Omental fat pad (tissue), 4 donors: ENCODE measurements at places on chromosomes 16 and 17.

DNA sequence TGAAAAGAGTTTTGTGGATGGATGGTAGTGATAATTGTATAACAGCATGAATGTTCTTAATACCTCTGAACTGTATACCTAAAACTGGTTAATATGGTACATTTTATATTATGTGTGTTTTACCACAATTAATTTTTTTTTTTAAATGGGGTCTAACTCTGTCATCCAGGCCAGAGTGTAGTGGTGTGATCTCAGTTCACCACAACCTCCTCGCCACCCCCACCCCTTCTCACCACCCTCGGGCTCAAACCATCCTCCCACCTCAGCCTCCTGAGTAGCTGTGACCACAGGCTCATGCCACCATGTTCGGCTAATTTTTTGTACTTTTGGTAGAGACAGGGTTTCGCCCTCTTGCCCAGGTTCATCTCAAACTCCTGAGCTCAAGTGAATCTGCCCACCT is 123.2 kb downstream of the CDRT15L2 start:
- no peak for DNase-seq

- DNase-seq, result no peak
These were observed 173.7 kb upstream of the HS3ST3A1 start for GRCh38 chr17:13775450-13775849.

DNA sequence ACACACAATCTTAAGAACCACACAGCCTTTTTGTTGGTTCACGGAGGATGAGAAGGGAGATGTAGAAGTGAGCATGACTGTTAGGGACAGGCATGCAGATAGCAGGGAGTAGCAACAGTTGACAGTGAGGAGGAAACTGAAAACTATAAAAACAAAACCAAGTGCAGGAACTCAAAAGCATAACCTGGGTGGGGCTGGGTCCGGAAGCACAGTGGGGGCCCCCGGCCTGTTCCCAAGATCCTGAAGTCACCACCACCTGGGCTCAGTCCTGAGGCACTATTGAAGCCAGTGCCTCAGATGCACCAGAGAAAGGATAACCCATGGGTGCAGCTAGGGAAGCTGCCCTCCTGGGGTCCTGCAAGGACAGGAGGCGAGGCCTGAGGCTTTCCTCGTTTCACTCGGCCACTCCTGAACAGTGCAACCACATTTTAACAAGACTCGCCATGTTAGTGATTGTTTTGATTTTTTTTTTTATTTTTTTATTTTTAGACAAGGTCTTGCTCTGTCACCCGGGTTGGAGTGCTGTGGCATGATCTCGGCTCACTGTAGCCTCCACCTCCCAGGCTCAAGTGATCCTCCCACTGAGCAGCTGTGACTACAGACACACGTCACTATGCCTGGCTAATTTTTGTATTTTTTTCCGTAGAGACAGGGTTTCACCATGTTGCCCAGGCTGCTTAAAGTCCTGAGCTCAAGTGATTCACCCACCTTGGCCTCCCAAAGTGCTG is 27.7 kb upstream of the CBX4 start:
- DNase-seq, result no peak

GRCh38 chr17:79776376-79777119 is 1.4 kb upstream of the CBX2 start:
- no peak for DNase-seq

DNA sequence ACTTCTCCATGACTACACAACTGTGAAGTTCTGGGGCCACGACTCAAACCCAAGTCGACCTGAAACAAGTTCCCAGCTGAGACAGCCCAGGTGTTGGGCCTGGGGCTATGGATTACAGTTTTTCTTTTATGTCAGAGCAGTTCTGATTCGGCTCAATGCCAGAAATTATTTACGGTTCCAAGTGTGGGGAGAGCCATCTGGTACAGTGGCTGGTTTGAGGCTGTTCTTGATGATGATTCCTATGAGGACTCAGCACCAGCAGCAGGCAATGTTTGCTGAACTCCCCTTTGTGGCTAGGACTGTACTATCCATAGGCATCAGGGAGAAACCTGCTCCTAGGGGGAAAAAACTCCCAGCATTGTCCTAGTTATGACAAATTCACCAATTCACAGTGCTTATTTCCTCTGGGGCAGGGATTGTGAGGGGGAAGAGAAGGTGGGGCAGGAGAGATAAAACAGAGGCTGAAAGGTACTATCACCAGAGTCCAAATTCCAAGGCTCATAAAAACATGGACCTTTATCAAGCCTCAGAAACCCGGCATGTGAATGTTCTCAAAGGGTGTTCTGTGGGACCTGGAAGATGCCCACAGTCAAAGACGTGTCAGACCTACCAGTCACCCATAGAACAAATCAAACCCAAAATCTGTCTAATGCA is 18.2 kb upstream of the CMTM4 start:
- DNase-seq, result no peak

GRCh38 chr16:87458424-87458915 is 34.4 kb downstream of the ZCCHC14 start:
- no peak for DNase-seq

- no peak for DNase-seq
These were observed 472 bp downstream of the GALNS start for GRCh38 chr16:88856122-88856827.

DNA sequence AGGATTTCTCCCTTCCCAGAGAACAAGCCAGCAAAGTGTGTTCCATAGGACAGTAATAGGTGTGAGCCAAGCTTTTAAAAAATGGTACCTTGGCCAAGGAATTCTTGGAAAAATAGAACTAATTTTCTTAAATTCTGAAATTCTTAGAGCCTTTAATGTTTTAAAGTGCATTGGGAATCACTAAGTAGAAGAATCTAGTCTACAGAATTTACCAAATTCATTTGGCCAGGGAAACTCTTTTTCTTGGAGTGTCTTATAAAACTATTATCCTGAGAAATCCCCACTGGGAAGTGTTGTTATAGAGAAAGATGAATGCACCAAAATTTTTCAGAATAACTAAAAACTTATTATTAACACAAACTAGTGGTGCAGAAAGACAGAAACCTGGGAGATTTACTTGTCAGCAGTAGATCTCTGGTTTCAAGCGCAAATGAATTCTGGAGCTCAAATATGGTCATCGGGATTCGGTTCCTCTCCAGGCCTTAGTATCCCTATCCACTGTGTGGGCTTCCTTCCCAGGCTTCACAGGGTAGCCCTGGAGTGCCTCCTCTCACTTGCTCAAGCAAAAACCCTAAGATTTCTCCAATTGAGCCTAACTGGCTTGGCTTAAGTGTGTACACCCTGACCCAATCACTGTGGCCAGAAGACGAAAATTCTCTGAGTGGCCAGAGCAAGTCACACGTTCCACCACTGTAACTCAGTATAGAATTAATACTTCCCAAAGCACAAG is 217.8 kb downstream of the CHD9NB start:
- no peak for DNase-seq

- no peak for DNase-seq
These were observed 477.5 kb downstream of the WWOX start for GRCh38 chr16:78576941-78577340.

GRCh38 chr17:38980490-38981217 is 13.5 kb upstream of the FBXO47 start:
- no peak for DNase-seq

GRCh38 chr17:54900457-54901229 is at the start of gene TOM1L1:
TOM1L1 (plus strand) TSS chr17:54900852; CDS start chr17:54900866, 14 bp downstream.
- DNase-seq, result no peak

DNA sequence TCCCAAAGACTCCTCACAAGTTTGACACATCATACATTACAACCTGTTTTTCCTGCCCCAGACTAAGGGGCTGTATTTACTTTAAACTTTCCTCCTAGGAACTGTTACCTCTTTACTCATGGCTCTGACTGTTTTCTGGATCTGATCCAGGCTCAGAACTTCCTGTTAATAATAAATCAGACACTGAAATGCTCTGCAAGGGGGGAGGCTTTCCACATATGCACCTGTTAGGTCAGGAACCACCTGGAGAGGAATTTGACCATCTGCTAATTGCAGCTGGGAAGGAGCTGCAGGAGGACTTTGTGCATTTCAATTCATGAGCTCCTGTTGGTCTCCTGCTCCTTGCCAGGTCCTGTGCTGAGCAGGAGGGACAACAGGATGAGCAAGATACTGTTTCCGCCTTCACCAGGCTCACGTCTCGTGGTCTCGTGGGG is 476.9 kb upstream of the CDH5 start:
- no peak for DNase-seq

- DNase-seq, result no peak
These were observed 6.4 kb downstream of the ZFPM1 start for GRCh38 chr16:88459366-88460073.

- DNase-seq, result no peak
These were observed 3.4 kb downstream of the ALDOA start for GRCh38 chr16:30068750-30069610.

GRCh38 chr17:28112181-28112580 is 69.7 kb downstream of the NLK start:
- DNase-seq, result no peak

DNA sequence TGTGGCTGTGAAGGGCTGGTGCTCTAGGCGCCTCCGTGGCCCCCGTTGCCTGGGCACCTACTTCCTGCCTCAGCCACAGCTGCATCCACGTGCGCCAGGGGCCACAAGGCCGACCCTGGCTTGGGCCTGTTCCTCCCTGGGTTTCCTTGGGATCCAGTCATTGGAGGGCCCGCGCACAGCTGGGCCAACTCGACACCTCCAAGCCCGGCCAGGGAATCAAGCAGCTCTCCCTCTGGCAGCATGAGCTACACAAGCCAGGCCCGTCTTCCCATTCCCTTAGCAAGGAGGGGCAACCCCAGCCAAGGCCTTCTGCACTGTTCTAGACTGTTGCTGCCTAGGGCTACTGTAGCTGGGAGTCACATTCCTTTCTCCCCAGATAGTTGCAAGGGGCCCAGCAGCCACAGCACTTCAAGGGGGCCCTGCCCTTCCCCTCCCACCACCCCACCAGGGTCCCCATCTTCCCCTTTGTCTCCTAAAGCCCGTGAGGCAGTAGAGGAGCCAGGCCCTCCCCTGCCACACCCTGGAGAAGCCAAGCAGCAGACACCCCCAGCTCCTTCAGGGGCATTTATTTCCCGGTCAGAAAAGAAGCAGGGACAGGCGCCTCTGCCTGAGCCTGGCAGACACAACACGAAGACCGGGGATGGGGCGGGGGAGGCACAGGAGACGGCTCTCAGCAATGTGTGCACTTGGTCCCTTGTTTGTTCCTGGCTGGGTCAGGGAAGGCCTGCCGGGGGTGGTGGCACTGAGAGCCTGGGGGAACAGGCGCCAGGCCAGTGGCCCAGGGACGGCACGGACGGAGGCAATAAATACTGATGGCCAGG is 3.8 kb downstream of the ARHGDIA start:
- no peak for DNase-seq

DNA sequence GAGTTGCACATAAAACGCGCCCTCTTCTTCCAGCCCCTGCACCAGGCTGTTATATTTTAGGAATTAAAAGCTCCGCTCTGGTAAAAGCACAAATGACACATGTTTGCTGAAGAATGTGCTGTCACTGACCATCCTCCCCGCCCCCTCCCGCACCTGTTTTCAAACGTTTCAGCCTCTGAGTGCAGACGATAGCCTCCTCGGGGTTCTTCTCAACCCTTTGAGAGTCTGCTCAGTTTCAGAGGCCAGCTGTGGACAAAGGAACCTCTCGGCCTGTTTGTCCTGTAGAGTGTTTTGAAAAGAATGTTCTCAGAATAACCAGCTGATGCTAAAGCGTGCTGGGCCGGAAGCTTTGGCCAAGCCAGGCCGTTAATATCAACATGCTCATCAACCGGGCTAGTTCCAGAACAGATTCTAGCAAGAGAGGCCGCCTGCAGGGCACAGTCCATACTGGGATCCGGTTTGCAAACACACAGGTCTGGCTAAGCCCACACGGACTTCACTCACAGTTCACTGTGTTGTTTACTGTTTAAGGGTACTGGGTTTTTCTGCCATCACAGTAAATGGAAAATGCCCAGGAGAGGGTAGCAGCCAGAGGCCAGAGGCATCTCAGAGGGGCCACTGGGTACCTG is 6.4 kb upstream of the CACNG4 start:
- DNase-seq, result no peak

DNA sequence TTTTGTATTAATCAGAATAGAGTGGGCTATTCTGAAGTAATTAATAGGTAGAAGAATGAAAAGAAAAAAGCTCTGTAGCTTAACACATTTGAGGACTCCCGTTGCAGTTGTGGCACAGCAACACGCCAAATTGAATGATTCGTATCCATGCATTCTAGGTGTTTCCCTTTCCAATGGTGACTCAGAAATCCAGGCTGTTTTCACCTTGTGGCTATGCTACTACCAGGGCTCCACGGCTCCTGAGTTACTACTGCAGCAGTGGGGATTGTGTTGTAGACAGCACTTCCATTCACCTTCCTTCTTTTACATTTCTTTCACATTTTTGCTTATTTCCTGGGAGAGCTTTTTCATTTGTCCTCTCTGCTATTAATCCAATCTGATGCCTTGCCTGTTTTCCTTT is 1616.4 kb downstream of the CDH8 start:
- no peak for DNase-seq

DNA sequence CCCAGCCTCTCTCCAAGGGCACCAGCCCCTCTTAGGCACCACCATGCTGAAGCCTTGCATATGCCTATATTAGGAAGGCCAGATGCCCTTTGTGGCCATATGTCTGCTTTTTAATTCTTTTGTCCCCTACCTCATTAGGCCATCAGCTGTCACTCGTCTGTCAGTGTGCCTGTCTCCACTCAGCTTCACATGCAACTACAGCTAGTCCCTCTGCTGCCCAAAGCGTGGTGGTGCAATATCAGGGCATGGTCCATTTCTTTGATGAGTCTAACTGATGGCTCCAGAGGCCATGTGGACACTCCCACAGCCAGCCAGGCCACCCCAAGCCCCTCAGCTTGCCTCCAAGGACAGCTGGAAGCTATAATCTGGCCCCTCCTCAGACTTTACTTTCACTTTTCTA is 36.3 kb downstream of the MYO18A start:
- no peak for DNase-seq

GRCh38 chr16:87305505-87306391 is 11.4 kb downstream of the C16orf95 start:
- DNase-seq, result no peak

DNA sequence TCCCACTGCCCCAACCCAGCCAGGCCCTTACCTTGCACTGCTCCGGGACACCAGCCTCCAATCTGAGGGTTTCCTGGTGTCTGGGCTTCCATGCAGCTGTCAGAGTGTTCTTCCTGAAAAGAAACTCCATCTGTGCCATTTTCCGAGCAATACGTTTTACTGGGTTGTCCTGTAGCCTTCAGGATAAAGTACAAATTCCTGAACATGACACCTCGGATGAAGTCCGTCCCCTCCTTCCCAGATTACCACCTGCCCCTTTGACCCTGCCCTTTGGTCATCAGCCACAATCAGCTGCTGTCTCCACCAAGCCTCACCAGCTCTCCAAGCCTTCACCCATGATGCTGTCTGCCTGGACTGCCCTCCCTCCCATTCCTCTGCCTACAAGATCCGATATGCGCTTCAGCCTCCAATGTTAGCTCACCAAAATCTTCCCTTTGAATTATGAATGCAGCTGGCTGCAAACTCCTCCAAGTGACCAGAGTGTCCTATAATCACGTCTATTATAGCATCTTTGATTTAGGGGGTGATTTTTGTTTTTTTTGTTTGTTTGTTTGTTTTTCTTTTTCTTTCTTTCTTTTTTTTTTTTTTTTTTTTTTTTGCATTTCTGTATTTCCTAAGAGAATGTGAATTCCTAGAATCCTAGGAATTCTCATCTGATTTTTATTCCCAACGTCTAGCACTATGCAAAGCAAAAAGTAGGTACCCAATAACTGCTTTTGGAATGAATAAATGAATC is 60.6 kb upstream of the KIFC3 start:
- no peak for DNase-seq

GRCh38 chr16:16857603-16858283 is 478.8 kb downstream of the NPIPA7 start:
- no peak for DNase-seq
